ENCODE measurements at places on chromosomes 3 and 15. TPM values are rescaled to one million over a fixed set of nuclear protein-coding genes. Genes with fewer than 3 reads are reported as not detected.

DNA sequence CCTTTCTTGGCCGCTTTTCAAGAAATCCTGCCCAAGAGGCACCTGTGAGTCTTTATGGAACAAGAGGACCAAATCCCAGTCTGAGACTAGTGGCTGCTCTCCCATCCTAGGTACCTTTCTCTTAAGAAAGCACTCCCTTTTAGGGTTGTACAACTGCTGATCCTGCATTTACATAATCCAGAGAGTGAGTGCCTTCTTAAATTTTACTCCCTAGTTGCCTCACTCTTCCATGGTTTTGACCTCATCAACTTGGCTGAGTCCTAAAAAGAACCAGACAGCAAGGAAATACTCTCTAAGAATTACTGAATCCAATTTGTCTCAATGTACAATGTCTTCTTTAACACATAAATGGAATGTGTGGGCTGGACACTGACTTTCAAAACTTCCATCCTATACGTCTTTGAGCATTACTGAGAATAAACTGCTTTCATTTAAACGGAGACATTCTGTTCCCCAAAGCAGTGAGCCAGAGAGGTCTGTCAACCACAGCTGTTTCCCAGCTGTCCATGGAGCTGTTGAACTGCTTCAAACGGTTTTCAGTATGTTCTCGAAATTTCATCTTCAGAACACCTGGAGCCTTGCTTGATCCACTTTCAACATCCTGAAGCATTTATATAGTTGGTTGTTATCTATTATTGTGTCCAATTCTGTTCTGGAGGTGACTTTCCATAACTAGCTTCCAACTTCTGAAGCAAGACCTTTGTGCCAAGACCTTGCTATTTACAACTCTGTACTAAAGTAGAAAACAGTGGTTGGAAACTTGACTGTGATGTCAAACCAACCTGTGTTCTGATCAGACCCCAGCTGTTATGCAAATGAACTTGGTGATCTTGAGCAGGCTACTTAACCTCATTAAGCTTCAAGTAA, 179.1 kb downstream of the SLC9A9 start:
- DNase-seq: no peak

DNA sequence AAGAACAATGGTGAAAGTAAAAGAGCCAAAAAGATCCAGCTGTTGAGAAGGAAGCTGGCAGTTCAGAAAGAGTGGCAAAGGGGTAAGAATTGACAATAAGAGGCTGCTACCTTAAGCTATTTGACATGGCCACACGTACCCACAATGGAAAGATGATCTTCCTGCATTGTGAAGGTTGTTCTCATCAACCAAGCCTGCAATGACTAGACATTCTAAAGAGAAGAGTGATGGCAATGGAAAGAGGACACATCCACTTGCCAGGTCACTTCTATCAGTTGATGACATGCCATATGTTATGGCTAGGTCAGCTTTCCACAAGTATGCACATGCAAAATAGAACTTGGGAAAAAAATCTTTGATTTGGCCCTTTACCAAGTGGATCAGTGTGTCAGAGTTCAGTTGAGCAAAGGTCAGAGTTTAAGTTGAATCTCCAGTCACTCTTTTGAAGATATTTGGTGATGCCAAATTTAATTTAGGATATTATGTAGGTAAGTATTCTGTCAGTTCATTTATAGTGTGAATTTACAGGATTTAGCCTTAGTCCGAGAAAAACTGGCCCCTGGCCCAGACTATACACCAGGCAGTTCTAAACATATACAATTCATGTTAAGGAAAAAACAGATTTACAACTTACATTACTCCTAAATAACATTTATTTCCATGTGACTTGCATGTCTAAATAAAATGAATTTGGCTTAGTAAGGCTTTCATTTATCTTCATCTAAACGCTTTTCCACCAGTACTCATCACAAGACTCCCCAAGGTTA, 104.9 kb upstream of the FLNB start:
- no peak for DNase-seq

EFCAB12 gene
- not detected for total RNA-seq

- peak; percentile 82 for DNase-seq
Observed at GRCh38 chr3:49476563-49476962, 6.5 kb downstream of the DAG1 start.

HIGD2B gene
- not detected for total RNA-seq

DNA sequence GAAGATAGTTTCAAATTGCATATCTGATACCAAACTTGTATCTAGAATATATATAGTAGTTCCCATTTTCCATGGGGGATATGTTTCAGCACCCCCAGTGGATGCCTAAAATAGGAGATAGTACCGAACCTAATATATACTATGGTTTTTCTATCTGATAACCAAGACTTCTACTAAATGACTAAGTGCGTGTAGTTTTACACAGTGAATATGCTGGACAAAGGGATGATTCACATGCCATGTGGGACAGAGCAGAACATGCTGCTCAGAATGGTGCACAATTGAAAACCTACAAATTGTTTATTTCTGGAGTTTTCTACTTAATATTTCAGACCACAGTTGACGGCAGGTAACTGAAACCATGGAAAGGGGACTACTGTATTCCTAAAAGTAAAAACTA, 73.4 kb upstream of the TP63 start:
- DNase-seq: peak; percentile 23

- no peak for DNase-seq
Observed at GRCh38 chr15:55873024-55873720, 120.2 kb downstream of the NEDD4 start.

GRCh38 chr3:167996514-167996913, 99.2 kb downstream of the GOLIM4 start:
- DNase-seq: no peak

GRCh38 chr15:63528138-63528659, 23.8 kb downstream of the USP3 start:
- no peak for DNase-seq

ZCWPW2 gene
- total RNA-seq: not detected

- no peak for DNase-seq
Observed at GRCh38 chr15:66650433-66650832, 51.6 kb upstream of the SMAD6 start.

ABHD17C gene
- 4.0 TPM for total RNA-seq

GOLGA6D gene
- not detected for total RNA-seq

GRCh38 chr15:70351391-70351790, 253.7 kb upstream of the TLE3 start:
- DNase-seq: no peak

Data from HT1080 (cell line).